Left renal pelvis (tissue), 4 donors: ENCODE measurements at places on chromosomes 3 and 15. TPM values are rescaled to one million over a fixed set of nuclear protein-coding genes. Genes with fewer than 3 reads are reported as not detected.

- DNase-seq, result no peak
Observed at GRCh38 chr3:70754314-70754713, 441.9 kb upstream of the MDFIC2 start.

GRCh38 chr3:77526573-77527113 lies 486.7 kb downstream of the ROBO2 start:
- no peak for DNase-seq

GRCh38 chr15:100688549-100689120 lies 86.2 kb downstream of the ASB7 start:
- DNase-seq, result no peak

- DNase-seq, result no peak
Observed at GRCh38 chr3:31606453-31606852, 73.7 kb downstream of the STT3B start.

GRCh38 chr15:63843901-63844317 lies 10.2 kb upstream of the HERC1 start:
- DNase-seq, result no peak

DNA sequence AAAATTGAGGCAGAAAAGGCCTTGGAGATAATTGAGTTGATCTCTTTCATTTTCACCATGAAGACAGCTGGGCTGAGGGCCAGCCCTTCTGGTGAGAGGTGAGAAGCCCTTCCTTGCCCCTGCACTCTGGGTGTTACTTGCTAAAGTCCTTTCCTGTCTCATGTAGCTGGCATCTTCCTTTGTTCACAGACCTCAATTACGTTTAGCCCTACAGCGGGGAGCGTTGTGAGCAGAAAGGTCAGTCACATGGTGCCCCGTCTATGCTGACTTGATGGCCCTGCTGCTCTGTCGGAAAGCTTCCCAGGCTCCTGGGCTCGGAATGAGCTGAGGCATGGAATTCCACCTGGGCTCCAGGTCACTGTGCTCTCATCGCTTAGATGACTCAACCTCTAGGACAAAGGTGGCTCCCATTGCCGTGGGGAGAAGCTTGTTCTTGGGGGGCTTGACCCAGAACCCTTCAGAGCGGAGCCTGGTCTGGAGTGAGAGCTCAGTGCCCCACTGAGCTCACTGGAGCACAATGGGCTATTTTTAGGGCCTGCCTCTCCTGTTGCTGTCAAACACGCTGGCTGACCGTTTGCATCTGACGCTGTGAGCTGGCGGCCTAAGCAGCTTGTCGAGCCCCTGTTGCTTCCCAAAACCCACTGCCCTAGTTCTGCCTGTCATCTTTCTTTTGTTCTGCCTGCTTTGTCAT lies 47.0 kb downstream of the RPLP1 start:
- DNase-seq, result no peak

DNA sequence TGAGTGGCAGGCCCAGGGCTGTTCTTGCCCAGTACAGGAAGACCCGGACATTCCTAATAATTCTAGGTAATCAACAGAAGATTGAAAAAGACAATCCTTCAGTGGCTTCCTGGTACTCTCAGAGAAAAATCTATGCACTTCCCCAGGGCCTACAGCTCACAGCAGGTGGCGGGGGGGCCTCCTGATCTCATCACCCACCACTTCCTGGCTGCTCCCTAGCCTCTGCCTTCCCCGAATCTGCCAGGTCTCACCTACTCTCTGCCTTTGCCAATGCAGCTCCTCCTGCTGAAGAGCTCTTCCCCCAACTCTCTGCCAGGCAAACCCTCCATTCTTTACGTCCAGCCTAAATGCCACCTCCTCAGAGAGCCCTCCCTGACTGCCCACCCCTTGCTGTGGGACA lies 37.5 kb downstream of the EHD4 start:
- no peak for DNase-seq

- no peak for DNase-seq
Observed at GRCh38 chr3:72295276-72295961, 510.5 kb upstream of the PROK2 start.

DNA sequence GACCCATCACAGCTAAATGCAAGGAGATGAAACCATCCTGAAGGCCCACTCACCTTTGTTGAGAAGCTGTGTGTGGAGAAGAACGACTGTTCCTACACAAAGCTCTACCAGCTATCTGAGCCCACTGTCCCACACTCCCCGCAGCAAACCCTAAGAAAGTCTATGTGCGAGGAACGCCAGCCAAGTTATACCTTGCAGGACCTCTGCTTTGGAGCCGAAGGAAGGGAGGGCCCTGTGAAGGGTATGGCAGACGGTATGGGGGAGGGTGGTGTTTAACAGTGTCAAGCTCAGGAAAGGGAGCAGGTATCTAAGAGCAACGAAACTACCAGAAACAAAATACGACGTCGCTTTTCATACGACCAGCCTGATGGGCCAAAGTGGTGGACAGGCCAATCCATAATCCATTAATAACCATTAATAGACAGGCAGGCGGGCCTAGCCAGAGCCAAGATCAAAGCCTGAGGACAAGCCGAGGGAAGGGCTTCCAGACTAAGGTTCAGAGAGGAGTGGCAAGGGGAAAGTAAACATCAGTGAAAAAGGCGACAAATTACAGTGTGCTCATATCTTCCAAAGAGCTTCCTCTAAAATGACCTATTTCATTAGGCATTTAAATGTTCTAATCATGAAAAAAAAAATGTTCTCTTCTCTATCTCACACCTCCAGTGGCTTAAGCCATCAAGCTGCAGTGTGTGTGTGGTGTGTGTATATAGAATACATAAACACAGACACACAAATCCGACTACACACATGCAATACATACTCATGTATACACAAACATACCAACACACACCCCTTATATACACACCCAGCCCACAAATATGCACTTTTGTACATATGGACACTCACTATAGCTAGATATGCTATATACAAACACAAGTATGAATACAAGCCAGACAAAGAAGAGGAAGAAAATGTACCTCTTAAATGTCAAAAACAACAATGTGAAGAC lies 43.9 kb downstream of the PTPN23 start:
- no peak for DNase-seq

GRCh38 chr3:100386437-100387074 lies 14.3 kb downstream of the TOMM70 start:
- DNase-seq, result no peak

GRCh38 chr3:14619605-14620004 lies 32.0 kb upstream of the CCDC174 start:
- DNase-seq, result no peak

DNA sequence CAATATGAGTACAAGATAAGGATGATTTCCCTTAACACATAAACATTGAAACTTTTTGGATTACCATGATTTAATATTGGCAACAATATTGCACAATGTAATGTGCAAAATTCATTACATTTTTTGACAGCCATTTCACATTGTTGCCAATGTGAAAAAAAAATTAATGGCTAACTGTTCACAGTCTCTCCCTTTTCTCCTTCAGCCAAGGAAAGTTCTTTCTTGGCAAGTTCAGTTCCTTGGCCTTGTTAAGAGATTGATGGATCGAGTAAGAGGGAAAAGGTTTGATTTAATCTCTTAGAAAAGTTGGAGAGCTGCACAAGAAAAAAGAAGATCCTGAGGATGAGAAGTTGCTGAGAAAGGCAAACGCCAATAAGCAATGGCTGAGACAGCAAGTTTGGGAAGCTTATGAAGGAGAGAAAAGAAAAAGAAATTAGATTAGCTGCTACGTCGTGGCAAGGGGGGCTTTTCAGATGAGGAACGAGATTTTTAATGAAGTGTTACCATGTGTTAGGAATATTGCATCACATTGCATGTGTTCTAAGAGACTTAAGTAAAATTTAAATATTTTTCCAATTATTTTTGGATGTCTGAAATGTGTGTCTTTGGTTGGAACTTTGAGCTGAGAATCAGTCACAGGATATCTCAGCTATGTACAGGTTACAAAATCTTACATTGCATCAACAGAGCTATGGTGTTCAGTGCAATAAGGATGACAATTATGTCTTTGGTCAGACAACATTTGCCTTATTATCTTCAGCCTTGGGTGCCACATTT lies 61.4 kb upstream of the ZNF280D start:
- no peak for DNase-seq

DNA sequence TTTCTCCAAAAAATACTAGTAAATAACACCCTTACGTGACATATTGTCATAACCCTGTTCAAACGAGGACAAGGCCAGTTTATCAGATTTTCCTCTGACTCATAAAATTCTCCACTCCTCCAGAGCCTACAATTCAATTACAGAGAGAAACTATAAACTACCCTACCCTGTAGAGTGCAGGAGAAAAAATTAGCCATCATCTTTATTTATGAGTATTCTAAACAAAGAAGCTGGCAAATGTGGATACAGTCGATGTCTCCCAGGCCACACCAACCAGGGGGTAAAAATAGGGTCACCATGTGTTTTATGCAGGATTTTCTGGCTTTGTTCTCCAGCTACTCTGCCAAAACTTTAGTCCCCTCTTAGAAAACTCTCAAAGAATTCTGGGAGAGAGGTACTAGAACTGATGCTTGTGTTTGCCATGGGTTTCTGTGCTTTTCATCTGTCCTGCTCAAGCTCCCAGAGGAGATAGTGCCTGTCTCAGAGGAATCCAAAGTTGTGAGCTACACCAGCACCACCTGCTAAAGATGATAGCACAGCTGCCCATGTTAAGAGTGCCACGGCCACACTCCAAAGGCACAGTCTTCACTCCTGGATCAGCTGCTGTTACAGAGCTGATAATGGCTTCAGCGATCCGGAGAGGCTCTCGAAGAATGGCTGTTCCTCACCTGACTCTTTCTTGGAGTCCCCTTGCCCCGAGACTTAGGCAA lies 150.2 kb downstream of the IMPG2 start:
- no peak for DNase-seq

DNA sequence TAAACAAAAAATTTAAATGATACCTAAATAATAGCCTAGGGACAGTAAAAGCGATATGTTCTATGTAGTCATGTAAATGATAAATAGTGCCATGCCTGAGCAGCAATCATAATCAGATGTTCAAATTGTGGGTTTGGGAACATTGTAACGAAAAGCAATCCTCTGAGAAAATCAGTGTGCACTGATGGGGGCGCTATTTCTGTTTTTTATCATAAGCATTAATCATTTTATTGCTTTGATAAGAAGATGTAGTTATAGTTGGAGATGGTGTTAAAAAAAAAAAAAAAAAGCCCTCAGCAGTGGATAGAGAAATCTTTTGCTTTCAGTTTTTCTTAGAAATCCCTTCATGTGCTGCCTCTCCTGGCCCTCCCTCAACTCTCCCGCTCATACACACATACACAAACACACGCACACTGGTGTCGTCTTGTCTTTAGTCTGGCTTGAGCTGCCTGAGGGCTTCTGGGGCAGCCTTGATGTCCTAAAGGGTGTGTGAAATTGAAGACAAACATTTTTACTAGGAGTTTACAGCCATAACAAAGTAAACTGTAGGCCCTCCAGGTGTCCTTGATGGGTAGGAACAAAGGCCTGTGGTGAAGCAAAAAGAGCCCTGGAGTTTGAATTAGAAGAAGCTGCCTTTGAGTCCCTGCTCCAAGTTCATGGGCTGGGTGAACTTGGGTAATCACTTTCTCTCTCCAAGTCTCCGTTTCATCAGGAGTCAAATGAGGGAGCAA lies 428.1 kb downstream of the SOX2 start:
- no peak for DNase-seq

SLC12A6 gene
- polyA plus RNA-seq, result 22.7 TPM

DNA sequence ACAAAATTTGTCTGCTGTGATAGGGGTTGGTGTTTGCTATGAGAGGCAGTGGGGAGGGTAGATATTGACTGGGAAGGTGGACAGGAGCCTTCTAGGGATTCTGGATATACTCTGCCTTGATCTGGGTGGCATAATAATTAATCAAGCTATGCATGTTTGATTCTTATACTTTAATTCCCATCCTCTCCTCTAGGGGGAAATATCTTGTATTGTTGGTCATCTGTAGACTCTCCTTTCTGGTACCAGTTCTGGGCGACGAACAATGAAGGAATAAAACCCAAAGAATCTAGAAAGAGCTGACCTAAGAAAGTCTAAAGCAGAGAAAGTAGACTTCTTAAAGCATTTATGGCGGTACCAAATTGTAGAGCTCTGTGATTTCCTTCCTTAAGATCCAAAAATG lies 198.2 kb upstream of the STRIT1 start:
- no peak for DNase-seq

- DNase-seq, result no peak
Observed at GRCh38 chr15:77517579-77517978, 96.9 kb downstream of the HMG20A start.

GRCh38 chr15:56817321-56818080 lies 84.2 kb upstream of the ZNF280D start:
- no peak for DNase-seq

- DNase-seq, result peak; percentile 66
Observed at GRCh38 chr3:143973259-143974021, 1.8 kb downstream of the DIPK2A start.

DNA sequence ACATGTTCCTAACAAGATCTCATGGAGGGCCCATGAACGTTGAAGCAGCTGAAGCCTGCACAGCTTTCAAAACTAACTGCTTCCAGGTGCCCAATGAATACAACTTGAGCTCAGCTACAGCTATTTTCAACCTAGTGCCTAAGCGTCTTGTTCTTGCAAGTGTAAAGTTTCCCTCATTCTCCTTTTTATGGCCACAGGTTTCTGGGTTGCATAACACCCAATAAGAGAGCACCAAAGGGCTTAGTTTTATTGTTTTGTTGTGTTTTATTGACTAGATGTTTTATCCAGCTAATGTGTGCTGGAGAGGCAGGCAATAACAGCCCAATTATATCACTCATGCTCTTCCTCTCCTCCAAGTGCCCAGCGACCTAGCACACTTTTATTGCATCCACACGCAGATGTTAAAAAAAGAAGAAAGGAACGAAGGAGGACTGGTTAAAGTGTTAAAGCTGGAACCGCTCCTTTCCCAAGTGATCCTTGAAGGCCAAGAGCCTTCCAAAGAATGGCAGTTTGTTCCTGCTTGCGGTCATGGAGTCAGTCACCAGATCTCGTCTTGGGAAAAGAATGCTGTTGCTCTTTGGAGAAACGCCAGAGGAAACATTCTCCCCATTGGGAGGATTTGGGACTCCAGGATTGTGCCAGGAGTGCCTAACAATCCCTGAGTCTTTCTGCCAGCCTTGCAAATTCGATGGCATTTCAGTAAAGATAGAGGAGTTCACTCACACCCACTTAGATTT lies 156.9 kb downstream of the MEX3B start:
- no peak for DNase-seq

- no peak for DNase-seq
Observed at GRCh38 chr3:54235998-54236397, 113.6 kb downstream of the CACNA2D3 start.

APOD gene
- 7.6 TPM for polyA plus RNA-seq

GRCh38 chr3:10025205-10026083 lies 793 bp upstream of the FANCD2 start:
- DNase-seq, result no peak

GRCh38 chr3:114487502-114487901 lies 193.7 kb downstream of the TIGIT start:
- no peak for DNase-seq

IL20RB gene
- polyA plus RNA-seq, result 0.57 TPM

CDCP1 gene
- polyA plus RNA-seq, result 1.2 TPM

- DNase-seq, result no peak
Observed at GRCh38 chr3:28808068-28808467, 459.4 kb upstream of the AZI2 start.
